ENCODE measurements at places on chromosomes 4 and X.

DNA sequence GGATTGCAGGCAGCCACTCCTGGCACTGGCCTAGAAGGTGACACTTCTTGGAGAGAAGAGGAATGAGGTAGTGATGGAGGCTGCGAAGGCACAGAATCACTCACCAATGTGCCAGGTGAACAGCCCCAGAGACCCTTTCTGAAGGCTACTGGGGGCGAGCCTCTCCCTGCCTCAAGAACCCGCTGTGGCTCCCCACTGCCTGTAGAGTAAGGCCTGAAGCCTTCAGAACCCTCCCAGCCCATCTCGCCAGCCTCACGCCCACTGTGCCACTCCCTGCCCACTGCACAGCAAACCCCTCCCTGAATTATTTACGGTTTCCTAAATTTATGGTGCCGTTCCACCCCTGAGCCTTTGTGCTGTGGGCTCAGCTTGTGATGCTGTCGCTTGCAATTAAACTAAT lies 24.2 kb upstream of the SORCS2 start:
- no peak overlapping the region for H3K27ac ChIP-seq
- H3K4me3 ChIP-seq: no peak overlapping the region
- H3K36me3 ChIP-seq: no peaks in the 10 kb centered on the region
- H3K4me1 ChIP-seq: no peaks in the 10 kb centered on the region
- DNase-seq: no peak

DNA sequence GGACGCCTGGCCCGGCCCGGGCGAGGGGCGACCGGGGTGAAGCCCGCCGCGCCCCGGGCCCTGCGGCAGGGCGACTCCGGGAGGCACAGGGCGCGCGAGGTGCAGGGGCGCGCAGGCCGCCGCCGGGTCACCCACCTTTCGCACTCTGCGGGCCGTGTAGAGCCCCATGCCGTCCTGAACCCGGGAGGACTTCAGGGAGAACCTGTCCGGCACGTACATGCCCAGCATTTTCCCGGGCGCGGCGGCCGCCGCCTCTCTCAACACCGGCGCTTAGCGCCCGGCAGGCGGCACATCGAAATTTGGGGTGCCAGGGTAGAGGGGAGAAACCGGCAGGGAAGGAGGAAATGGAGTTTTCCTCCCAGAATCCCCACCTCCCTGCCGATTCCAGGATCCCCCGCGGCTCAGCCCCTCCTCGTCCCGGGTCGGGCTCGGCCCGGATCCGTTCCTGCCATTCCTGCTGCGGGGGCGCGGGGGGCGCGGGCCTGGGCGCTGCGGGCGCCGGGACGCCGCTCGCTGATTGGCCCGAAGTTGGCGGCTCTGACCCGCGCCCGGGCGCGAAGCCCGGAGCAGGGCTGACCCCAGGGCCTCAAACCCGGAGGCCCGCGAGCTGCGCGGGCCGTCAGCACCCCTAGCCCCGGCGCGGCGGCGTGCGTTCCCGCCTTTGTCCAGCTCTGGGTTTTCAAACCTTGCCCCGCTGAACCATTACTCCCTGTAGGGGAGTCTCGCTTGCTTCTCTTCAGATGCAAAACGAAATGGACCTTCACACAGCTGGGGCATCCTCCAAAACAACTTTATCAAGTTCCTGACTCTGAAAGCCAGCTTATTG lies at the start of gene PRDM5:
Gene PRDM5, minus strand, starts transcription at position 346 of the 826 bp plus-strand sequence. Its CDS starts 118 bp downstream, at position 228.
- peak within 1 kb of the TSS; percentile 86 for H3K27ac ChIP-seq
- no peaks in the 10 kb centered on the region for H3K27me3 ChIP-seq
- DNase-seq: peak; percentile 66
- H3K4me3 ChIP-seq: peak within 1 kb of the TSS; percentile 71
- peaks cover 14% of the 10 kb centered on the region for H3K4me1 ChIP-seq

GRCh38 chrX:2921193-2921592 lies 7.9 kb downstream of the ARSD start:
- no peak overlapping the region for H3K4me3 ChIP-seq
- peaks cover 4% of the 10 kb centered on the region for H3K36me3 ChIP-seq
- no peak overlapping the region for H3K27ac ChIP-seq

DNA sequence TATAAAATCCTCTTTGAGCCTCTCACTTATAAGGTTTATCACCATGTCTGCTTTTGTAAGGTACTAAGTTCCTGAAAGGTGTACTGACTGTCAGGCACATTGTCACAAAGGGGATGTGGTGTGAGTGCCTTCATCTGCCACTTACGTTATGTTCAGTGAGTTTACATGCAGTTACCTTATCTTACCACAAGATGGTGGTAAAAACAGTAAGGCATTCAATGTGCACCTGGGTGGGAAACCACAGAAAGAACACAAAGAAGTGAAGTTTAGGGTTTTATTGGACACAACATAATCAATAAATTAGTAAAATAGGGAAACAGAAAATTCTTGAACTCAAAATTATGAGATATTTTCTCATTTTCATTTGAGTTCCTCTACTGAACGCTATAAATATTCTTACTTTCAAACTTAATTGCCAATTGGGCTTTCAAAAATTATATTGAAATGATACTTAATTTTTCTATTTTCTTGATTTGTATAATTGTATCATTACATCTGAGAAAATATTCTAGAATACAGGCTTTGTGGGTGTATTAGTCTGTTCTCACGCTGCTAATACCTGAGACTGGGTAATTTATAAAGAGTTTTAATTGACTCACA lies 650.8 kb downstream of the PCDH7 start:
- no peaks in the 10 kb centered on the region for H3K36me3 ChIP-seq
- H3K27me3 ChIP-seq: no peaks in the 10 kb centered on the region
- H3K4me1 ChIP-seq: no peaks in the 10 kb centered on the region
- DNase-seq: peak; percentile 61
- no peak overlapping the region for H3K27ac ChIP-seq
- no peak overlapping the region for H3K4me3 ChIP-seq

- no peaks in the 10 kb centered on the region for H3K27me3 ChIP-seq
- no peaks in the 10 kb centered on the region for H3K4me1 ChIP-seq
- H3K4me3 ChIP-seq: no peak overlapping the region
- no peak overlapping the region for H3K27ac ChIP-seq
These were observed 583.4 kb downstream of the TRAM1L1 start for GRCh38 chr4:116501954-116502353.

DNA sequence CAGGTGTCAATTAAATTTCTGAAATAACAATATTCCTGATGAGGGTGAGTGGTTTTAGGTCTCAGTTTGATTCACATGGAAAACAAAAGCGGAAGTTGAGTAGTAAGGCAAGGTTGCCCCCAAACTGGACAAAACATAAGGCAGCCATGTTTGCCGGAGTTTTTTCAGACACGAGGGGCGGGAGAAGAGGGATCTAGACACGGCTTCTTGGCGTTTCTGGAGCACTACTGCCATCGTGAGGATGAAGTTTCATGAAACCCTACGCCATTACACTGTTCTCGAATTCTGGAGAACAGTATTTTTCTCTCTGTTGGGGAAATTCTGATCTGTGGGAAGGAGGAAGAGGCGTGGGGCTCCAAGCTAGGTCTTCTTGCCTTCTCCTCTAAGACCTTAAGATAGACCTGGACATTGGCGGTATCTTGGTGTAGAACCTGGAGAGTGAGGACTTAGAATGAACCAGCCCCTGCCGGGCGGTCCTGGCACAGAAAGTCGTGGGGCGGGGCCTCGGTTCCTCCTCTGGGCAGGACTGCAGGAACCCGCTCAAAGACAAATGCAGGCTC lies 160.3 kb downstream of the OR13H1 start:
- no peak overlapping the region for H3K4me3 ChIP-seq
- peaks cover 15% of the 10 kb centered on the region for H3K36me3 ChIP-seq
- no peak for DNase-seq
- H3K27me3 ChIP-seq: no peaks in the 10 kb centered on the region

DNA sequence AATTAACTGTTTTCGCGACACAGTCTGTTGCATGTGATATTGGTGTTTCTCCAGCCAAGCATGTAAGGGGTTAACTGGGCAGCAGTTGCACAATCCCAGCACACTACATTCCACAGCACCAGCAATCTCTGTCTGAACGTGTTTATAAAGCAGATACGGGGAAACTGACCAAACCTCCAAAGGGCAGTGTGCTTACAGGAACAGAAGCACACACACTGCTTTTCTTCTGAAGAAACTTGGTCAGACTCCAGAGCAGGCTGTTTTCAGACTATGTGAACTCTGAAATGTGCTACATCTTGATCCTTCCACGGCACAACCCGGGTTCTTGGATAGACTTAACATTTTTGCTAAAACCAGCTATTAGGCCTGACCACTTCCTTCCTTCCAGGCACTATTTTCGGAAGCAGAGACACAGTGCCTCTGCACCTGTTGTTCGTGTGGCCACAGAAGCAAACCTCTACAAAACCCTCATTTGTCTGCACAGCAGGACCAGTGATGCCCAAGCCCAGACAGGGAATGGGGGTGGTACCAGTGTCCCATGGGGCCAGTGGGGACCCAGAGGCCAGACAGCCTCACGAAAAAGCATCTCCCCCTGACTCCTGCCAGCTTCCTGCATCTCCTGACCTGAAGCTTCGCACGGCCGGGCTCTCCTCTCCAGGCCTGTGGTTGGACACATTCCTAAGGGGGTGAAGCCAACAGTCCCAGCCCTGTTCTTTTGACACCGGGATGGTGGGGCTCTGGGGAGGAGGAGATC lies 90.1 kb downstream of the IRF2 start:
- H3K27ac ChIP-seq: no peak overlapping the region
- DNase-seq: peak; percentile 28
- H3K36me3 ChIP-seq: no peaks in the 10 kb centered on the region
- H3K27me3 ChIP-seq: no peaks in the 10 kb centered on the region
- H3K4me1 ChIP-seq: peaks cover 47% of the 10 kb centered on the region

DNA sequence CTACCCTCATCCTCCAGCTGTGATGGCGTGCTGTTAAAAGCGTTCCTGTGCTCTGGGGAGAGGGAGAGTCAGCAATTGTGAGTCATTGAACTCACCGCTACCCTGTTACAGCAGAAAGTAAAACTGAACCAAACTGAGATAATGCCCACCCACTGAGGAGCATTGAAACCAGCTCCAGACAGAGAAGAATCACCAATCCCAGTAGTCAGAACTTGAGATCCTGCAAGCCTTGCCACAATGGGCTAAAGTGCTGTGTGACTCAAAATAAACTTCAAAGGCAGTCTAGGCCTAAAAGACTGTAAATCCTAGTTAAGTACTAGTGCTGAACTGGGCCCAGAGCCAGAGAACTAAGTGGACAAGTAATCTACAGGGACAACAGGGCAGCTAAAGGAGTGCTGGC lies 1394.2 kb upstream of the DIAPH2 start:
- DNase-seq: peak; percentile 58
- H3K27me3 ChIP-seq: no peaks in the 10 kb centered on the region
- H3K27ac ChIP-seq: no peak overlapping the region
- no peaks in the 10 kb centered on the region for H3K36me3 ChIP-seq
- no peak overlapping the region for H3K4me3 ChIP-seq

DNA sequence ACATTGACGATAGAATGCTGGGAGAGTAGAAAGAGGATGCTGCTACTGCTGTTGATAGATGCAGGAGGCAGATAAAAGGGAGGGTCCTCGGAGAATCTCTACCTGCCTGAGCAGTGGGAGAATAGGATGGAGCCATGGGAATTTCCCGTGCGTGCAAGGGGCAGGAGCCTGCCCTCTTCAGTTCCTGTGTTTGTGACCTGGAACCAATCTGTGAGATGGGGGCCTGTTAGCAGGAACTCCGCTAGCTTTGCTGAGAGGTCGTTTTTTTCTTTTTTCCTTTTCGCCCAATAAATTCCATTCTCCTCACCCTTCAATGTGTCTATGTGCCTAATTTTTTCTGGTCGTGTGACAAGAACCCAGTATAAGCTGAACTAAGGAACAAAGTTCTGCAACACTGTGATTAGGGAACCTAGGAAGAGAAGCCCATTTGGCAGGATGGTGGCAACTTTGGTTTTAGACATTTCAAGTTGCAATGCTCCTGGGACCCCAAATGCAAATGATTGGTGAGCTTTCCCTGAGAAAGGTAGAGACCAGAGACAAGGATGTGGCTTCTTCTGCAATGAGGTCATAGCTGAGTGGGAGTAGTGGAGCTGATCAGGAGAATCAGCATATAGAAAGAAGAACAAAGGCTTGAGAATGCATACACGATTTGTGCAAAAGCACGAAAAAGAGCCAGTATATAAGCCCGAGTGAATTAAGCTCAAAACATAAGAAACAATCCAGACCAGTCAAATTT lies 23.9 kb downstream of the SLC39A8 start:
- H3K27ac ChIP-seq: no peak overlapping the region
- DNase-seq: no peak
- no peaks in the 10 kb centered on the region for H3K4me1 ChIP-seq
- no peaks in the 10 kb centered on the region for H3K27me3 ChIP-seq

- no peaks in the 10 kb centered on the region for H3K4me1 ChIP-seq
- peak; percentile 46 for DNase-seq
- no peaks in the 10 kb centered on the region for H3K36me3 ChIP-seq
- no peaks in the 10 kb centered on the region for H3K27me3 ChIP-seq
- H3K27ac ChIP-seq: no peak overlapping the region
- H3K4me3 ChIP-seq: no peak overlapping the region
These were observed 128.4 kb downstream of the REELD1 start for GRCh38 chr4:146342600-146343192.

DNA sequence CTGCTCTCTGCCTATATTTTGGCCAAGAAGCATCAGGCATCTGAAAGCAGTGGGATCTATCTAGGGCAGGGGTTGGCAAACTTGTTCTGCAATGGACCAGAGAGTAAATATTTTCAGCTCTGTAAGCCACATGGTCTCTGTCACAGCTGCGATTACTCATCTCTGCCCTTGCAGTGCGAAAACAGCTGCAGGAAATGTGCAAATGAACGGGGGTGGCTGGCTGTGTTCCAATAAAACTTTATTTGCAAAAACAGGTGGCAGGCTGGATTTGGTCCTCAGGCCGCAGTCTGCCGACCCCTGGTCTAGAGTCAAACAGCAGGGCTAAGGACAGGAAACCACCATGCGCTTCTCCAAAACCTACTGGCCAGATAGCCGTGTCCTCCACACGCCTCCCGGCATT lies 48.6 kb downstream of the ACOX3 start:
- DNase-seq: peak; percentile 94
- no peaks in the 10 kb centered on the region for H3K27me3 ChIP-seq
- peaks cover 16% of the 10 kb centered on the region for H3K36me3 ChIP-seq
- H3K4me1 ChIP-seq: no peaks in the 10 kb centered on the region
- H3K4me3 ChIP-seq: no peak overlapping the region

DNA sequence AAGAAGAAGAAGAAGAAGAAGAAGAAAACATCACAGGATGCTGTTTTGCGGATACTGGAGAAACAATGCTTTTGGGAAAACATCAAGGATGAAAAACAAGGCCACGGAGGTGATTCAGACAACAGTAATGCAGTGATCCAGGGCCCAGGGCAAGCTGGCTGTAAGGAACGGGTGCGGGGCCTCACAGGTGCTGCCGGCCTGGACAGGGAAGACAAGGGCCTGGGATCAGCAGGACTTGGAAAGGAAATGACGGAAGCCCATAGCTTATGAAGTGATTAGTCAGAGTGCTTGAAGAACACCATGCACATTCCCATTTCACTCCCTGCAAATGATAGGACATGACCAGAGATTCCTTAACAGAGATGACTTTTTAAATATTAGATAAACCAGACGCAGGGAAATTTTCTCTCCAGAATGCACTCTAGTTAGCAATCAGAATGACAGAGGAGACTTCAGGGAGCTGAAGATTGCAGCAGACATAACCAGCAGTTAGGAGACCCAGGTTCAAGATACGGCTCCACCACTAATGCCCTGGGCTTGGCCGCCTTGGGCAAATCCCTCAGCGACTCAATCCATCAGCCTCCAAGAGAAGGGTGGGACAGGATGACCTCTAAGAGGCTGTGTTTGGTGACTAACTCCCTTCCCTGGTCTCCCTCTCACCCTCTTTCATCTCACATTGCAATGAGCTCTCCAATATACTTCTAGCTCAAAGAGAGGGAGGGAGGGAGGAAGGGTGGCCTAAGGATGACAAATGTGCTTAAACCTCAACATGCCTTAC lies 54.1 kb downstream of the APBB2 start:
- no peaks in the 10 kb centered on the region for H3K36me3 ChIP-seq
- DNase-seq: no peak
- no peaks in the 10 kb centered on the region for H3K27me3 ChIP-seq
- H3K4me1 ChIP-seq: peaks cover 5% of the 10 kb centered on the region

Data from cardiac muscle cell (in vitro differentiated cells and primary cell).